ENCODE measurements at places on chromosomes 7 and 10. TPM values are rescaled to one million over a fixed set of nuclear protein-coding genes. Genes with fewer than 3 reads are reported as not detected.

AKR1C8 gene
- not detected for polyA plus RNA-seq

SLC16A12 gene
- 0.02 TPM for polyA plus RNA-seq

FAM131B gene
- 0.28 TPM for polyA plus RNA-seq

MIOS gene
- polyA plus RNA-seq, result 17.6 TPM

HABP2 gene
- not detected for polyA plus RNA-seq

TEX36 gene
- not detected for polyA plus RNA-seq

IGF2BP3 gene
- polyA plus RNA-seq, result 2.5 TPM

ZNF37A gene
- polyA plus RNA-seq, result 2.8 TPM
